ENCODE measurements at places on chromosomes 2 and 18.

DNA sequence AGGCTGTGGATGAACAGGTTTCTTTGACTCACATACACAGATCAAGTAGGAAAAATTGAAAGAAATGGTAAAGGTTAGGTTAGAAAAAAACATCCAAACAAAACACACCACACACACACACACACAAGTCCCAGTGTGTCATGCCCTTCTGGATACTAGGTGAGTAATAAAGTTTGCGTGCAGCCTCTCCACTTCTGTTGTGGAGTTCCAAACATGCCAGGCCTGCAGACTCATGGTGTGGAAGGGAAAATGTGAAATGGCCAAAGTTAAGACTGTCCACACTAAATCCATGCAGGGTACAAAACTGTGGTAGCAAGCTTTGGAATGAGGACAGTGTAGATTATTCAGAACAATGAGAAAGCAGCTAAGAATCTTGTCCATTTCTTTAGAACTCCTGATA is 114.6 kb downstream of the IKZF2 start:
- DNase-seq: no peak

GRCh38 chr2:75729861-75730260 is 19.1 kb upstream of the GCFC2 start:
- peak; percentile 65 for DNase-seq

DNA sequence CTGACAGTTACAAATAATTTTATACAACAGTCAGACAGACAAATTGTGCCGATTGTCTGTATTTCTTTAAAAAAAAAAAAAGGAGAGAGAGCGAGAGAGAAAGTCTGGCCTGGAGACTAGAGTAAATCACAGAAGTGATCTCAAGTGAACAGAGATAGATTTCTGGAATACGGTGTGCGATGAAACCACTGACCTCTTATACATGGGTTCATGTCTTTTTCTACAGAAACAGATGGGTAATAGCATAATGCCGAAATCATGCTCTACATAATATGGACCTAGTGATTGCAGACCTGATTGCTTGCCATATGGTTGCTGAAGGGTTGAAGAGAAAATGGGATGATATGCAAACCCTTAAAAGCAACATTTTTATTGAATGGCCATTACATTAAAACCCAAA is 403.3 kb upstream of the FANCL start:
- no peak for DNase-seq

DNA sequence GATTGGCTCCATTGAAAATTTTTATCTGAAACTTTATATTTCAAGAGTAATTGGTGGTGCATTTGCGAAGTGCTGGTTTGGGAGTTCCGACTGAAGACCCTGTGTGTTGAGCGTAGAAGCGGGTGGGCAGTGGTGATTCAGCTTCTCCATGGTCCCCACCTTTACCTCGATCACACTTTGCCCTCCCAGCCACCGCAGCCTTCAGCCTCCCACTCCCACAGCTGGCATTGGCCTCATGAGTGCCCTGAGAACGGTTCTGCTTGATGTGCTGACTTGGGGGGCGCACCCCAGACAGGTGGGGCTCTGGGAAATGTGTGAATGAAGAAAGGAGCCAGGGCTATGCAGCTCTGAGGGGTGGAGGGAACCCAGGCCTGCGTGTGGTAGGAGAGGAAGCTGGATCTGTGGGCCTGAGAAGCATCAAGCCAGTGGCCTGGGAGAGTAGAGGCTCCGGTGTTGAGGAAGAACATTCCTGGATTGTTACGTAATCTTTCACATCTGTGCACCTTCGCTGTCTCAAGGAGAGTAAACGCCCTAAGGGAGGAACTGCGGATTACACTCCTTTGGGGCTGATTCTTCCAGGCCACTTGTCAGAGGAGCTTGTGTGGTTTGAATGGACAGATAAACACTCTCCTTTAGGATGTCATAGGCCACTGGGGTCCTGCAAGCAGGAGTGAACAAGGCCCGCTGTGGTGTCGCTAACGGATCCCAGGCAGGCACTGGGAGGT is 83.8 kb downstream of the NPAS2 start:
- no peak for DNase-seq

DNA sequence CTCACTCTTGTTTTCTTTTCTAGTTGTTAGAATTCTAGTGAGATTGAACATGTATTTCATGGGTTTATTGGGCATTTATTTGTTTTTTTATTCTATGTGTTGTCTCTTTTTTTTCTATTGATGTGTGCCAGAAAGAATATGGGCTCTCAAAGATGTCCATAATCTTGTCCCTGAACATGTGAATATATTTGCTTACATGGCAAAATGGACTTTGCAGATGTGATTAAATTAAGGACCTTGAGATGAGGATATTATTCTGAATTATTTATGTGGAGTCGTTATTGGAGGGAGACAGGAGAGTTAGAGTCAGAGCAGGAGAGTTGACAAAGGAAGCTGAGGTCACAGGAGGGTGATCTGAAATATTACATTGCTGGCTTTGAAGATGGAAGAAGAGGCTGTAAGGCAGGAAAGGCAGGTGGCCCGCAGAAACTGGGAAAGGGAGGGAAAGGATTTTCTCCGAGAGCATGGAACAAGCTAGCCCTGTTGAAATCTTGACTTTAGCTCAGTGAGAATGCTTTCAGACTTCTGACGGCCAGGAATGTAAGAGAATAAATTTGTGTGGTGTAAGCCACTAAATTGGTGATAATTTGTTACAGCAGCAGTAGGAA is 82.8 kb downstream of the NABP1 start:
- DNase-seq: no peak

GRCh38 chr2:234488913-234489451 is 7.9 kb downstream of the ARL4C start:
- no peak for DNase-seq

- DNase-seq: no peak
Observed at GRCh38 chr2:219289537-219290361, 10.6 kb downstream of the DNAJB2 start.

DNA sequence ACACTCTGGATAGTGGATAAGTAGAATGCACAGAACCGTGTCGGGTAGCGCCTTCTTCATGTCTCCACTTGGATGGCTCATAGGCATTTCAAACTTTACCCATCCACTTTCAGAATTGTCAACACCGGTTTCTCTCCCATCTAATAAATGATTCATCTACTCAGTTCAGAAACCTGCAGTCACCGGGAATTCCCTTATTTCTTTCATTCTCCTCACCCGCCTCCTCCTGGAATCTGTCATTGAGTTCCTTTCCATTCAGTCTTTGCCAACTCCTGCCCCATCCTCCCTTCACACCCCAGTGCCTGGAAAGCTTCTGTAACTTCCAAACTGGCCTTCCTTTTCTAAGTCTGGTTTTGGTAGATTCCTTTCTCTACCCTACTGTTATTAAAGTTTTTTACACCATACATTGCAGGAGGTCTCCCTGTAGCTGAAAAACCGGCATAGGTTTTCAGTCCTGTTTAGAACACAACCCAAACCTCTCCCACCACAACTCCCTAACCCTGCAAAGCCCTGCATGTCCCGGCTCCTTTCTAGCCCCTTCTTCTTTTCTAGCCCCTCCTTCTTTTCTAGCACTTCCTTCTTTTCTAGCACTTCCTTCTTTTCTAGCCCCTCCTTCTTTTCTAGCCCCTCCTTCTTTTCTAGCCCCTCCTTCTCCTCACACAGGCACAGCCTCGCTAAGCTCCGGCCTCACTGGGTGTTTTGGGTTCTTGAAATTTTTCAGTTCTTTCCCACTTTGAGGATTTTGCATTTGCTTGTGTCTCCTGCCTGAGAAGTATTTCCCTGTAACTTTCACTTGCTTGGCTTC is 133.9 kb upstream of the KLHL14 start:
- DNase-seq: no peak

Measured in SK-N-MC (cell line).